Activated CD8-positive, alpha-beta memory T cell treated with anti-CD3 and anti-CD28 coated beads for 1 hour (primary cell): ENCODE measurements at places on chromosomes 13 and 19.
A peak's percentile ranks its signal among the peaks of the same experiment; 100 is the strongest.

DNA sequence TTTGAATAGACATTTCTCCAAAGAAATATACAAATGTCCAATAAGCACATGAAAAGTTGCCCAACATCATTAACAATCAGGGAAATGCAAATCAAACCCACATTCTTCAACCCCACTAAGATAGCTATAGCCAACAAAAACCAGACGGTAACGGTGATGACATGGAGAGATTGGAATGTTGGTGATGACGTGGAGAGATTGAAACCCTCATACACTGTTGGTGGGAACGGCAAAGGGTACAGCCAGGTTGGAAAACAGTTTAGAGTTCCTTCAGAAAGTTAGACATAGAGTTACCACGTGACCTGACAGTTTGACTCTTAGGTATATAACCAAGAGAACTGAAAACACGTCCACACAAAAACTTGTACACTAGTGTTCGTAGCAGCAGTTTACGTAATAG is 48.1 kb downstream of the TNFRSF19 start:
- DNase-seq, result no peak

DNA sequence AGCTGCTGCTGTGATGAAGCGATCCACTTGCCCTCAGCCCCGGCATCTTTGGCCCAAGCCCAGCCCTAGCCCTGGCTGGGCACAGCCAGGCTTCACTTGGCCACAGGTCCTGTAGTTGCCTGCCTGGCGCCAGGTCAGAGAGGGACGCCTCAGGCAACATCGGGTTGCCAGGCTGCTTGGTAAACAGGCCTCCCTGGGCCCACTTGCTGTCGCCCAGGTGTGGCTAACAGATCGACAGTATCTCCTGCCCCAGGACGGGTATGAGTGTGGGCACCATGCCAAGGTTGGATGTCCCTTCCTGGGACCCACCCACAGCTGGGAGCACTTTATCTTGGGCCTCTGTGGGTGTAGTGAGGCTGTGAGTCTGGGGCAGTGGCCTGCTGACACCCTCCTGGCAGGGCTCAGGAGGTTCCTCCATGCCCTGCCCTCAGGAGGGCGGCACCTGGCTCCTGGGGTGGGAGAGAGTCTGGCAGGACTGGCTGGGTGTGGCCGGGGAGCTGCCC is 27.8 kb downstream of the CARM1 start:
- DNase-seq, result no peak

- no peak for DNase-seq
Measured at GRCh38 chr13:96963786-96964475, 30.3 kb downstream of the OXGR1 start.

DNA sequence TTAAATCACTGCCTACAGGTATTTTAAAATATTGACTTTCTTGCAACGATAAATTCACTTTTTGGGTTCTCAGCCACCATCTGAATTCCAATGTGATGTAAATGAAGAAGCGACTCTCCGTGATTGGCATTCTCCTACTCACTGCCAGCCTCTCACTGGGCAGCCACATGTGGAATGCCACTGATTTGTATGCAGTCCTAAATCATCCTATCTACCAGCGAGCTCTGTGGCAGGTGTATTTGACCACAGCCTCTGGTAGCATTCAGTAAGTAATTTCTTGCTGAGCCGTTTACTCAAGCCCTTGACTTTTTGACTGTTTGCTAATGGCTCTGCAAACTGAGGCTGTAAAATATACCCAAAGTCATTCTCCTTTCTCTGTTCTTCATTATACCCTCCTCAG is 559.0 kb upstream of the SLC10A2 start:
- no peak for DNase-seq

DNA sequence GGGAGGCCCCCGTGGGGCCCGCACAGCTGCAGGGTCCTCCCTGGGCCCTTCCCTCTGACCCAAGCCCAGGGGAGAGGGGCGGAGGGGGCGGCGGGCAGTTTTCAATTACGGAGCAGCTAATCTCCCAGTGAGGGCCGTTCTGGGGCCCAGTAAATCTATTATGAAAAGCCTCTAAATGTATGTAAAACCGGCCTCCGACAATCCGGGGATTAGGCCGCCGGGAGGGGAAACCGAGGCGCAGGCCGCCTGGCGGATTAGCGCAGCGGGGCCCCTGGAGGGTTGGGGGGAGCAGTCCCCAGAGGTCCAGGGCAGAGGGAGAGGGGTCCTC is 25.1 kb downstream of the EFNA2 start:
- no peak for DNase-seq

GRCh38 chr19:30227012-30227621 is 145.1 kb upstream of the ZNF536 start:
- DNase-seq, result no peak

DNA sequence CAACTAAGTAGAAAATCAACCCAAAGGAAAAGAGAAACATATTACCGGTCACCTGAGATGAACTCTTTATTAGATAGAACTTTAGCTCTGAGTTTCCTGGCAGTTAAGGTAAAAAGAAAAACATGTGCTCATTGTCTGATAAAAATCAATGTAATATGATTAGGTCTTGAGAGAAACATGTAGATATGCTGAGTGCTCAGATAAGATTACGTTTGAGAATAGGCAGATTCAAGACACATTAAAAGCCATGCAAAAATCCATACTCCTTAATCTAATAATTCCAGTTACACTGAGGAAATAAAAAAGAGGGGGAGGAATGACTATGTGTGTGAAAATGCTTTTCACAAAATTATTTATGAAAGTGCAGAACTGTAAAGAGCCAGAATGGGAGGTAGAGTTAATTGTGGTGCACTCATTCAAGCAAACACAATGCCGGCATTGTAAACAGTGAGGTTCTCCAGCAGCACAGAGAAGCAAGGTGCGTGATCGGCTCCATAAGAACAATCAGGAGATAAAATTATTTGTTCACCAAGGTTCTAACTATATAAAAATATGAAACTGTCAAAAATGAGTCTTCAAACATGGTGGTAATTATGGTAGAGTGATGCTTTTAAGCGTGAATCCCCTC is 88.8 kb downstream of the MBNL2 start:
- DNase-seq, result no peak

GRCh38 chr19:1560286-1560882 is 7.7 kb downstream of the MEX3D start:
- DNase-seq, result no peak

DNA sequence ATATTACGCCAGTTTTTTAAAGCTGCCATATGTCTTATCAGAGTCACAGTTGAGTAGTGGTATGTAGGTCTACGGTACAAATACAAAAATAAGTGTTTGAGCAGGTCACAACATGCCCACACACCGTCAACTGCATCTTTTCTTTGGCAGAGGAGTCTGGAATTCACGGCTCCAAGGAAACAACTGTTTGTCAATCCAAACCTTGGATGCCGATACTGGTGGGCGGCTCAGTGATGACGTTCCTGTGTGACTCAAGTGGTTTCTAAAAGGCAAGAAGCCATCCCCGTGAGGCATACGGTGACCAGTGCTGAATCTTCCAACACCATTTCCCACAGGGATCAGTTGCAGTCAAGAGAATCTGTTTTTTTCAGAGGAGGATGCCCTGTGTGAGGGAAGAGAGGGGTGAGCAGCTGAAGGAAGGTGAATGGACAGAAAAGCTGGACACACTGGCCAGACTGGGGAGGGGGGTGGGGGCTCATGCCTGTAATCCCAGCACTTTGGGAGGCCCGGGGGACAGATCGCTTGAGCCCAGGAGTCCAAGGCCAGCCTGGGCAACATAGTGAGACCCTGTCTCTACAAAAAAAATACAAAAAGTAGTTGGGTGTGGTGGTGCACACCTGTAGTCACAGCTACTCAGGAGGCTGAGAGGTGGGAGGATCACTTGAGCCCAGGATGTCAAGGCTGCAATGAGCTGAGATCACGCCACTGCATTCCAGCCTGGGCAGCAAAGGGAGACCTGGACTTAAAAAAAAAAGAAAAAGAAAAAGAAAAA is 22.8 kb upstream of the CEBPG start:
- DNase-seq, result no peak

DNA sequence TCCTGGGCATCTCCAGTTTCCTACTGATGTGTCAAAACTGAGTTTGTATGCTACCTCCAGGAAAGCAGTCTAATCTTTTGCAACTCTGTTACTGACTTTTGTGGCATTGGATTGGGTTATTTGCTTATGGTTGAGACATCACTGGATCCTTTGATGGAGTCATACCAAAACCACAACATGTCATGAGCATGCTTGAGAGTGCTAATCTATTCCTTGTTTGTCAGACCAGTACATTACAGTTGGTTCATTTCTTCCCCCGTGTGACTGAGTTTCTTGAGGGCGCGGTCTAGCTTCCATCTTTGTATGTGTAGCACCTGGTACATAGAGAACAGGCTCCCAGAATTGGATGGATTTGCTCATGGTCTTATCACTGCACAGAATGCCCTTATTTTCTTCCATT is 43.2 kb downstream of the SUGT1 start:
- no peak for DNase-seq

GRCh38 chr13:23381866-23382265 is 51.6 kb downstream of the SACS start:
- no peak for DNase-seq

DNA sequence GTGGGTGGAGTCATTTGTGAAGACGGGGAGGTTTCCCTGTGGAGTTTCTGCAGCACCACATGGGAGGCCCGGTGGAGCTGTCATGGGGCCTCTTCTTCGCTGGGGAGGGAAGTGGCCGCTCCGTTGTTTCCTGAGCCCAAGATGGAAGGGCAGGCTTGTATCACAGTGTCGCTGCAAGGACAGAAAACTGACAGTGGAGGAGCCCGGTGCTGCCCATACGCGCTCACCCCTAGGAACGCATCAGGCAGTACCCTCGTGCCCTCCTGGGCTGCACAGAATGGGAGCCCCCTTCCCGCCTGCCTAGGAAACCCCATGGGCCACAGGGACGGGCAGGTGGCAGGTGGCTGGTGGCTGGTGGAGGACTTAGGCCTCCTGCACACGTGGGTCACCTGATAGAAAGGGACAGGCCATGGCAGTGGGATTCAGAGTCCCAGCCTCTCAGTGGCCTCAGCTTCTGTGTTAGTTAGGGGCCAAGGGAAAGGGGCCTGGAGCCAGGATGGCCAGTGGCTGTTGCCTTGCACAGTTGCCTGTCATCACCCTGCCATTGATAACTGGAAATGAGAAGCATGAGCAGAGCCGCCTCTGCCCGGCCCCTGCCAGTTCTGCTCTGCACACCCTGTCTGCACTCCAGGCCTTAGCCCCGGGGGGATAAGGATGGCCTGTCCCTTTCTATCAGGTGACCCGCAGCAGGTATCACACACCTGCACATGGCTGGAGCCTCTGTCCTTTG is 7.6 kb downstream of the COL4A2 start:
- no peak for DNase-seq

DNA sequence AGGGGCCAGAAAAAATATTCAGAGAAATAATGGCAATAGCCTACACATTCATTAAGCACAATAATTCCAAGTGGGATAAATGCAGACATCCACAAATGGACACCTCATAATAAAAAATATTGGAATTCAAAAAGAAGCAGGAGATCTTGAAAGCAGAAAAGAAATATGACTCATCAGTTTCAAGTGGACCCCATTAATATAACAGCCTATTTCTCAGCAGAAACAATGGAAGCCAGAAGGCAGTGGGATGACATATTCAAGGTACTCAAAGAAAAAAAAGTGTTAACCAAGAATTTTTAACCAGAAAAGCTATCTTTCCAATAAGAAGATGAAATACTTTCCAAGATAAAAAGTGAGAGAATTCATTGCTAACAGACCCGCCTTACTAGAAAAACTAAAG is 48.4 kb upstream of the CYP2A13 start:
- DNase-seq, result no peak

GRCh38 chr13:110914331-110915056 is 375 bp downstream of the ANKRD10 start:
- peak; percentile 28 for DNase-seq

DNA sequence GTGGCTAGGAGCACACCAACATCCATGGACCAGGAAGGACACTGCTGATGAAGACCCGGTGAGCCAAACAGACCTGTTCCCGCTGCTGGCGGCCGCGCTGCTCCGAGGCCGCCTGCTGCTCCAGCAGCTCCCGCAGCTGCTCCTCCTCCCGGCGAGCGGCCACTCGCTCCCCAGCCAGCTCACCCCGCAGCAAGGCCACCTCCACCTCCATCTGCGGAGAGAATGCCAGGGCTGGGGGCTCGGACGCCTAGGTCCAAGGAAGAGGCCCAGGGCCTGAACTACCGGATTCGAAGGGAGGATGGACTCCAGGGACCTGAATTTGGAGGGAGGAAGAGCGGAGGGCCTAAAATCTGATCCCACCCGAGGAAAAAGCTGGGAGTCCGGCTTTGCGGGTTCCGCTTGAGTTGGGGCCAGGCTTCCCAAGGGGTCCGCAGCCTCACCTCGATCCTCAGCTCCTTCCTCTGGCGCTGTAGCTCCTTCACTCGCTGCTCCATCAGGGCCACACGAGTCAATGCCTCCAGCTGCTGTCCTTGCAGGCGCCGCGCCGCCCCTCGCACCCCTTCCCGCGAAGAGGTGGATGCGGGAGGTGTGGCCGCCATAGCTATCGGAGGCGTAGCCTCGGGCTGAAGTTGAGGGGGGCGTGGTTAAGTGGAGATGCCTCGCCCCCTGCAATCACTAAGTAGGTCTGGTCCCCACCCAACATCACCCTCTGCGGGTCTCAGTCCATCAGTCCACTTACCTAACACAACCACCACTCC is 2.7 kb downstream of the PHLDB3 start:
- DNase-seq, result no peak
